Stimulated activated CD4-positive, alpha-beta T cell treated with anti-CD3 and anti-CD28 coated beads, Interleukin-12 subunit alpha, Interleukin-12 subunit beta, amount 100 ng/mL, for 24 hours (primary cell): ENCODE measurements at places on chromosomes 1 and 21.

DNA sequence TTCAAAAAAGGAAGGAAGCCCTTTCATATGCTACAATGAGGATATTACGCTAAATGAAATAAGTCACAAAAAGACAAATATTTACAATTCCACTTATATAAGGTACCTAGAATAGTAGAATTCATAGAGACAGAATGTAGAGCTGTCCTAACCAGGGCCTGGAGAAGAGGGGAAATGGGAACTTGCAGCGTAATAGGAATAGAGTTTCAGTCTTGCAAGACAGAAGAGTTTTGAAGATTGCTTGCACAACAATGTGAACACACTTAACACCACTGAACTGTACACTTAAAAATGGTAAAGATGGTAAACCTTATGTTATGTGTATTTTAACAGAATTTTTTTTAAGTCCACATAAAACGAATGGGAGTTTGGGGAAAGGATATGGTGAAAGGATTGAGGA, 2.9 kb downstream of the CD1B start:
- no peak for DNase-seq

GRCh38 chr1:111742938-111743549, 3.8 kb upstream of the INKA2 start:
- DNase-seq = no peak

- DNase-seq = no peak
These were observed at the start of gene ARTN for GRCh38 chr1:43933386-43934100. ARTN (plus strand) TSS chr1:43933801; CDS start chr1:43935657, 1,856 bp downstream.

DNA sequence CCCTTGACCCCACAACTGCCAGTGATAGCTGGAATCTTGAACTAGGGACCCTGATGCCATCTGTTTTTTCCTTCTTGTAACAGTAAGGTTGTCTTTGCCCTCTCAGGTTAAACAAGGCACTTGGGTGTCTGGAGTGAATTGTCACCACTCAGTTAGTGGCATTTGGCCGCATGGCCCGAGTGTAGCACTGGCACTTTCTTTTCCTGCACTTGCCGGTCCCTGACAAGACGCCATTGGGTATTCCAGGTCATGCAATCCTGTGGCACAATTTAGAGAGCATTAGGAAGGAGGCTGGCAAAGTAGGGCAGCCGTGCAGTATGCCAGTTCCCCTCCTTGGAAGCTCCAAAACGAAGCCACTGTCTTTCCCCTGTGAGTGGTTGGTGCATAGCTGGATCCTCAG, 70.8 kb downstream of the MRPS6 start:
- DNase-seq = no peak

DNA sequence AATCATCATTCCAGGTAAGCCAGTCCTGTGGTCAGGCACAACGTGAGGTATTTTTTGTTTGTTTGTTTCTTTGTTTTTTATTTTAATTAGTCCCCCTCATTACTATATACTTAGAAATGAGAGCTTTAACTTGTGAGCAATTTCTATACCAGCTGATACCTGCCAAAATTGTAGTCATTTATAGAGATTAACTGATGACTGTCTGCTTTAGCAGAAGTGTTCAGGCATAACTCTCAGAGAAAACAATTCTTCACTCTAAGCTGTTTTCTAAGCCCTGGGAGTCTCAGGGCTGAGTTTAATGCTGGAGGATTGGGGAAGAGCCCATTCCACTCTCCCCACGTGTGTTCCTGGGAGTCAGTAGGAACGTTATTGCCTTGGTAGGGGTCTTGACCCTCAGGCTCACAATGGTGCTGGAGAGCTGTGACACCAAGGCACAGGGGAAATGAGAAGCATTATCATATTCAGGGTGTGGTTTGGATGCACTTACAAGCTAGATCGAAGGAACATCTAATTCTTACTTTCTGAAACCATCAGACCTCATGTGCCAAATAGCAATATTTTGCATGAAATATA, 168.2 kb downstream of the CLIC6 start:
- DNase-seq = no peak

GRCh38 chr1:156693848-156694689, 11.3 kb downstream of the CRABP2 start:
- no peak for DNase-seq

GRCh38 chr1:244344001-244344400, 107.7 kb downstream of the ADSS2 start:
- no peak for DNase-seq

DNA sequence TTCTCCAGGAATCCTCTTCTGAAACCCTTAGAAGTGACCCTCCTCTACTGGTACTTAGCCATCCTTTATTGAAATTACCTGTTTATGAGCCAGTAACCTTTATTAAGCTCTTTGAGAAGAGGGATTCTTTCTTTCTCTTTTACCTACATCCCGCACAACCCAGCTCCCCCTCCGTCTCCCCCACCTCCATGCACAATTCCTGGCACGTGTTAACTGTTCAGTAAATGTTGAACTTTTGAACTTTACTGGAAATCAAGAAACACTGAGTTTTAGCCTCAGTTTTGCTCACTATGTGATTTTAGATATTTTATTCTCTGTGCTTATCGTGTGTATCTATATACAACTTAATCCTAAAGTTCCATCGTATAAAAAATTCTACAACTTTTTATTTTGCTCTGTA, 1.8 kb downstream of the TMED5 start:
- DNase-seq = no peak

- DNase-seq = no peak
These were observed 2.7 kb downstream of the AMPD2 start for GRCh38 chr1:109622137-109622892.

GRCh38 chr1:62448221-62448933, 11.5 kb downstream of the USP1 start:
- DNase-seq = no peak

DNA sequence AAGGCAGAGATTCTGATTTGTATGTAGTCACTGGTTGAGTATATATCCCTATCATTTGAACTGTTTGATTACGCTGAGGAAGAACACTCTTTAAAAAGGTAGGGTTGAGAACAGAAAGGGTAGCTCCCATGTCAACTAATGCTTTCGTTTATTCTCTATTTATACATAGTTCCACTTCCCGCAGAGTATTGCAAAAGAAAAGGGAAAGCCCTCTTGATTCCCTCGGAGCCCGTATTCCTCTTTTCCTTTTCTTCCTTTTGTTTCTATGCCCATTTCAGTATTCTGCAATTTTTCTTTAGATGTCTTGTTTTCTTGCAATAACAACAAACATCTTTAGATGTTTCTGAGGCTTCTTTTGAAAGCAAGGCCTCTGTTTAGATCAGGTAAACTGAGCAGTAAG, 78.2 kb downstream of the DNTTIP2 start:
- DNase-seq = no peak

DNA sequence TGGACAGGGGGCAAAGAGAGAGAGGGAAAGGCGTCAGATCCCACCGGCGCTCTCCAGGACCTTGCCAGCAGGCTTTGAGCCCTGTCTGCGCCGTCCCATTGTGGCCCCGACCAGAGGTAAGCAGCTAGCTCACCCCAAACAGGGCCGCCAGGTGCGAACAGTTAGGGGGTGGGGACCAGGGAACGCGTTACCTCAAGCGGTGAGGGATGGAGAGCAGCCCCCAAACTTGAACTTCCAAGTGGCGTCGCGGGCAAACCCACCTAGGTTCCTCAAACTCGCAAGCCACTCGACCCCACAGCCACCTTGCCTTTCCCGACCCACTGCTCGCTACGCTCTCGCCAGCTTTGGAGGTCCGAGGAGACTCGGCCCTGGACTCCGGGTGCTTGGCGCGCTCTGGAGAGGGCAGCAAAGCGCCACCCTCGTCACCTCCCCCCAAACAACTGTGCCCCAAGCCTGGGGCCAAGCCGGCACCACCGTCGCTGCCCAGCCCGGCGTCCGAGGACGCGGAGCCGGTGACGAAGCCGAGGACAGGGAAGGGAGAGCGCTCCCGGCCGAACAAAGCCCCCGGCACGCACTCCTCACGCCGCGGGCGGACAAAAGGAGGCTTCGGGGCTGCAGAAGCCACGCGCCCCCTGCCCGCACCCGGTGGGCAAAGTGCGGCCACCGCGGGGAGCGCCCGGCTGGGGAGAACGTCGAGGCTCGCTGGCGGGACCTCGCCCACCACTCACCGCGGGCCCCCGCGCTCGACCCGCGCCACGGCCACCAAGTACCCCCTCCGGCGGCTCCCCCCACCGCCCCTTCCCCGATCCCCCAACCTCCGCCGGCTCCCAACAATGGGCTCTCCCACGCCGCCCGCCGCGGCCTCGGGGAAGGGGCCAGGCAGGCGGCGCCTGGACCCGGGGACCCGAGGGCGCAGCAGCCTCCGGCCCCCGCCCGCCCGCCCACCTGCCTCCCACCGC, 976 bp downstream of the SSBP3 start:
- DNase-seq = no peak

DNA sequence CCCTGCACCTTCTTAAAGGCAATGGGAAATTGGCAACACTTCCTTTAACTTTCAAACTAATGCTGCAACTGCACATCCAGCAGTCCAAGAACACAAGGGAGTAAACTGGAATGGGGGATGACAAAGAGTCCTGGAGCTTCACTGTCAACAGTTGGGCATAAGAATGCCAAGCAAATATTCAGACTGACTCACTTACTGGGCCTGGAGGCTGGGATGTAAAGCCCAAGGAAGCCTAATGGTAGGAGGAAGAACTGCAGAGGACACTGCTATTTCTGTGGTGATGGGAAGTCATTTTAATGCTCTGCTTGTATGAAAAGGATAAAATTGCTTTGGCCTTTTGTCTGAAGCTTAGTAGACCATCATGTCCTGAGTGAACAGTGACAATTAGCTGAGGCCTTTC, 15.7 kb upstream of the DMRTA2 start:
- DNase-seq = no peak

GRCh38 chr1:114455102-114455785, 55.8 kb downstream of the TRIM33 start:
- no peak for DNase-seq

DNA sequence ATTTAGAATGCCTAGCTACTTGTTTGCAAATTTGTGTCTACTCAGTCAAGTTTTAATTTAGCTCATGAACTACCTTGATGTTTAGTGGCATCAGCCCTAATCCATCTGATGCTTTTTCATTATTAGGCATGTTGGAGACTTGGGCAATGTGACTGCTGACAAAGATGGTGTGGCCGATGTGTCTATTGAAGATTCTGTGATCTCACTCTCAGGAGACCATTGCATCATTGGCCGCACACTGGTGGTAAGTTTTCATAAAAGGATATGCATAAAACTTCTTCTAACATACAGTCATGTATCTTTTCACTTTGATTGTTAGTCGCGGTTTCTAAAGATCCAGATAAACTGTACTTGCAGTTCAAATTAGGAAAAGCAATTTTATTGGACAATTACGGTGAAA, 7.6 kb downstream of the SOD1 start:
- no peak for DNase-seq

GRCh38 chr1:47592296-47593012, 154.6 kb downstream of the FOXD2 start:
- no peak for DNase-seq

- DNase-seq = no peak
These were observed 109.5 kb downstream of the ERG start for GRCh38 chr21:38388647-38389353.

DNA sequence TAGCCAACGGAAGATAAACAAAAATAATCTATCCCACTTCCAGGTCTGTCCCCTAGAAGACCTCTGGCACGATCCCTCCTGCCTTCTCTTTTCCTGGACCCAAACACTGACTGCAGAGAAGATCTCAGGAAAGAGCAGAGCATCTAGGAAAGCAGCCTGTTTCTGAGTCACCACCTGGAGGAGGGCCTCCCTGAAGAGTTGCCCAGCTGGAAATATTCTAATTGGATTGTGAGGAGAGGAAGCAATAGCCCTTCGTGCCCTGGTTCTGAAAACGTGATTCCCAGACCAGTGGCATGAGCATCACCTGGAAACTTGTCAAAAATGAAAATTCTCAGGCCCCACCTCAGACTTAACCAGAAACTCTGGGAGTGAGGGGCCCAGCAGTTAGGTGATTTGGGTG, 411.1 kb downstream of the SETD4 start:
- no peak for DNase-seq

DNA sequence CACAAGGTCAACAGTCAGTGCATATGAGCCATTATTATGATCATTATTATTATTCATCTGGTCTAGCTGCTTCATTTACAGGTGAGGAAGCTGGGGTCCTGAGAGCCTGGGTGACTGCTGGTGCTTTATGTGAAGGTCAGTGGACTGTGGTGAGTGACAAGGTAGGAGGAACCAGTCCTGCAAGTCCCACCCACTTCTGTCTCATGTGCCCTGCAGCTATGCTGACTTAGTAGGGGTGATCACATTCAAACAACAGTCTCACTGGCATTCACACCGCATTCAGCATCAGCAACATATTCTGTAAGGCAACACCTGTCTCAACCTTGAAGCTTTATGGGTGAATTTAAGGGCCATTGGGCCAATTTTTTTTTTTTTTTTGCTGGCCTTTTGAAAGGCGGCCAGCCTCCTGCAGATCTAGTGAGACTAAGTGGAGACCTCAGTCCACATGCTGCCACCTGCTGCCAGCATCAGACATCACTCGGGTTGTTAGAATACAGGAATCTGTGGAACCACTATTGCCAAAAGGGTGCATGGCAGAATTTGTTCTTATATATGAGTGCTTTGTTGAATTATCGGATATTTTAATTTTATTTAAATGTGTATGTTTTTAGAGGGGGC, 59.9 kb upstream of the CACNA1E start:
- peak; percentile 32 for DNase-seq

GRCh38 chr1:199168888-199169585, 530.2 kb downstream of the PTPRC start:
- DNase-seq = no peak

DNA sequence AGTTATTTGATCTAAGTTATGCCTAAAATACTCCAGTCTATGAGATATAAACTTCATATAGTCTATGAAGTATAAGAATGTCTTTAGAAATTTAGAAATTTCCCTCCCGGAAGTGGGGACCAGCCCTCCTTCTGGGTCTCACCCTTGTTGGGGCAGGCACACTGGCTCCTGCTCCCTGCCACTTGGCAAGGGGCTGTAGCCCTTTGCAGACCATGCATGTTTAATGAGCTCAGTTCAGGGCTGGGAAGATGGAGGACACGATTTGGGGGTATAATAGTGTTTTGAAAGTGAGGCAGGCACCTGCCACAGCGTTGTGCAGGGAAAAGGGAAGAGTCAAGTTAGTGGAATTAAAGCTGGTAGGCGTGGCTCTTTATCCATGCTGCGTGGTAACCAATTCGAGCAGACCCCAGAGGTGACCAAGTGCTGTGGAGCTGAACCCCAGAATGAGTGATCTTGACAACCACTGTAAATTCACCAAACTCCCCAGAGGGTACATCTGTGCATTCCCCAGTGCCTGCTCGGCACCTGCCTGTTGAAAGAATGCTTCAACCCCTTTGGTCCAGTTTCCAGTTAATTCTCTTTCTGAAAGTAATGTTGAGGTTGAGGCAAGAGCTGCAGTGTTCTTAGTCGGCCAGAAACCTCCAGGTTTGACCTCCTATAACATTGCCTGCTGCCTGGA, 79.6 kb downstream of the DOP1B start:
- no peak for DNase-seq

DNA sequence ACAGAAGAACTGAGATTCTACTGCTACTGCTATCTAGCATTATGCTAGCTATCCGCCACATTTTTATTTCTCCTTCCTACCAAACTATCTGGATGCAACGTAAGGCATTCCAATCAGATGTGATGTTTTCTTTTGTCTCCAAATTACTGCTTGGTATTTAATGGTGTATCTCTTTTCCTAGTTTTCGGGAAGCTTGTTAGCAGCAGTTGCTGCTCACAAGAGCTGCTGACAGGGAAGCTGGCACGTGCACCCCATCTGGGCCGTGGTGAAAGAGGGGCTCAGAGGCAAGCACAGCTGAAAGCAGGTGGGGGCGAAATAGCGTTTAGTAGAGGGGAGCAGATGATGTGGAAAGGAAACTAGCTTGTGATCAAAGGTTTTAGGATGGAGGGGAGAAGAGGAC, 57.3 kb downstream of the JAK1 start:
- DNase-seq = no peak

- no peak for DNase-seq
These were observed 12.5 kb upstream of the VAMP4 start for GRCh38 chr1:171754353-171754705.
